Naive thymus-derived CD8-positive, alpha-beta T cell (primary cell): ENCODE measurements at places on chromosomes 16 and 17. TPM values are rescaled to one million over a fixed set of nuclear protein-coding genes. Genes with fewer than 3 reads are reported as not detected.

- no peak for DNase-seq
Measured at GRCh38 chr16:24132048-24132796, 123.9 kb upstream of the CACNG3 start.

DNA sequence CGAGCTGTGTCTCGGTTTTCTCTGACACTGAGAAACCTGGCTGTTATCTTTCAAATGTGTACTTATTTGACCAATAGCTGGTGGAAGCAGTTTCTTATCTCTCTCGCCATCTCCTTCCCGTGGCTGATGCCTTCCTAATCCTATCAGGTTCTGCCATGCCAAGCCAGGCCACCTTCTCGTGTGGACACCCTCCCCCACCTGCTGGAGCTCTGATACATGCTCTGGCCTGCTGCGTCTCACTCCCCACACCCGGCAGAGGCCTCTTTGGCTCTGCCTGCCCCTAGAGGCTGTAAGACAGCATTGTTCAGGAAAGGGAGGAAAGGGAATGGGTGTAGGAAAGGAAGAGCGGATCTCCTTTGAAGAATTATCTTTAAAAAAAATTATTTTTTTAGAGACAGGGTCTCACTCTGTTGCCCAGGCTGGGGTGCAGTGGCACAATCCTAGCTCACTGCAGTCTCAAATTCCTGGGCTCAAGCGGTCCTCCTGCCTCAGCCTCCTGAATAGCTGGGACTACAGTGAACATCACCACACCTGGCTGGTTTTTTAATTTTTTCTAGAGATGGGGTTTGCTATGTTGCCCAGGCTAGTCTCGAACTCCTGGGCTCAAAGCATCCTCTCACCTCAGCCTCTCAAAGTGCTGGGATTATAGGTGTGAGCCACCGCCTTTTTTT lies 7.5 kb upstream of the ARMC5 start:
- no peak for DNase-seq

Gene PRCD
- total RNA-seq, result 4.0 TPM

GRCh38 chr17:69170377-69170776 lies 28.7 kb upstream of the ABCA6 start:
- no peak for DNase-seq

DNA sequence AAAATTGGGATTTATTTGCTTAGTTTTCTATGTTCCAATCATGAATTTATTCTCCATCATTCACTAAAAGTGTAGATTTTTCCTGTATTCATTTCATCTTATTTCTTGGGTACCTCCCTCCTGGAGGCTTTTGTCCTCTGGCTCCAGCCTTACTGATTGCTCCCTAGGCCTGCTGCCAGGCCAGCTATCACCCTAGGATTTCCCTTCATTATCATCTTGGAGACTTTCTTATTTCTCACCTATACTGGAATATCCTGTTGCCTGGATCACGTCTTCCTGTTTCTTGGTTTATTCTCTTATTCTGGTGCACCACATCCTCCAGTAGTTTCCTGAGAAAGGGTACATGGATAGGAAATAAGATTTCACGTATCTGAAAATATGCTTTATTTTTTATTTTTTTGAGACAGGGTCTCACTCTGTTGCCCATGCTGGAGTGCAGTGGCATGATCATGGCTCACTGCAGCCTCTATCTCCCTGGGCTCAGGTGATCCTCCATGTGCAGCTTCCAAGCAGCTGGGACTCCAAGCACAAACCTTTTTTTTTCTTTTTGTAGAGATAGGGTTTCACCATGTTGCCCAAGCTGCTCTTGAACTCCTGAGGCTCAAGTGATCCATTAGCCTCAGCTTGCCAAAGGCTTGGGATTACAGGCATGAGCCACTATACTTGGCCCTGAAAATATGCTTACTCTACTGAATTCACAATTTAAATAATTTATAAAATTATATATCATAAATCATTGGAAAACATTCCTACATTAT lies 13.3 kb upstream of the KPNB1 start:
- no peak for DNase-seq

Gene TEKT1
- total RNA-seq, result not detected

DNA sequence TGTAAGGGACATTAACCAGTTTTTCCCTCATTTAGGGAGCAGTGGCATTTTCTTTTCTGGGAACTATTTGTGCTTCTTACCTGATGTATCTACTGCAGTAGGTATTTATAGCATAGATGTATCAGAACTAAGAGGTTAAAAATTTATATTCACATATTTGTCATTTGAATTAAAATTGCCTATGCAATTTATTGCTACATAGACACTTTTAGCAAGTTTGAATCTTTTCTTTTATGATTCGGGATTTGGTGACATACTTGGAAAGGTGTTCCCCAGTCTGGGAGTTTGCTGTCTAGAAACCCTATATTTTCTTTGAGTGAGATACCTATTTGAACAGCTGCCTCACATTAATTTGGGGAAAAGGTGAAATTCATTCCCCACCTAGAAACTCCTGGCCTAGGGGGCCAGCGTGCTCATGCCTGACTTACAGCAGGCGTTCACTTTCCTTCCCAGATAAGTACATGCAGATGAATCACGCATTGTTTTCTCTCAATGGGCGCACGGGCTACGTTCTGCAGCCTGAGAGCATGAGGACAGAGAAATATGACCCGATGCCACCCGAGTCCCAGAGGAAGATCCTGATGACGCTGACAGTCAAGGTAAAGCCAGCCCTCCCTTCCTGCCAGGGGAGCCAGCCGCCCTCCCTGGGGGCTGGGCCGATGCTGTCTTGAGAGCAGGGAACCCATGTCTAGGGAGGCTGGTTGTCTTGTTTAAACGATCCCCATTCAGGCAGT lies 73.8 kb downstream of the SDR42E1 start:
- DNase-seq, result no peak

Gene TLCD3B
- not detected for total RNA-seq
